A172 (cell line): ENCODE measurements at places on chromosomes 4 and X. TPM values are rescaled to one million over a fixed set of nuclear protein-coding genes. Genes with fewer than 3 reads are reported as not detected.

DNA sequence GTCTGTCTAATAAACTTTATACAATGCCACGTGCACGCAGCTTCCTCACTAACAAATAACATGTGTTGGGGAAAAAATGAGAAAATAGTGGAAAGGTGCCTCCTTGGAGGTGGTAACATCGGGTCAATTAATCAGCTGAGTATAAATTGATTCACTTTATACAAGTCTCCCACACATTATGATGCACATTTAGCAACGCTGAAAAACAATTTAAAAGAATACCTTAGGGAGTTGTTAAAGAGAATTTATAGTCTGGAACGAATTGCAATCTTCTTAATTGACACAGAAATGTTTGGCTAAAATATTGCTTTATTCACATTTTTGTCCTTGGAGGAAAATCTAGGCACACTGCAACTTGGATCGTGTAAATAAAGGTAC is 84.2 kb downstream of the HPRT1 start:
- DNase-seq, result no peak

The KLHL4 gene
- 1.8 and 3.3 TPM in 2 replicates for total RNA-seq

- no peak for DNase-seq
Measured at GRCh38 chrX:115894087-115894486, 276.5 kb upstream of the AGTR2 start.

DNA sequence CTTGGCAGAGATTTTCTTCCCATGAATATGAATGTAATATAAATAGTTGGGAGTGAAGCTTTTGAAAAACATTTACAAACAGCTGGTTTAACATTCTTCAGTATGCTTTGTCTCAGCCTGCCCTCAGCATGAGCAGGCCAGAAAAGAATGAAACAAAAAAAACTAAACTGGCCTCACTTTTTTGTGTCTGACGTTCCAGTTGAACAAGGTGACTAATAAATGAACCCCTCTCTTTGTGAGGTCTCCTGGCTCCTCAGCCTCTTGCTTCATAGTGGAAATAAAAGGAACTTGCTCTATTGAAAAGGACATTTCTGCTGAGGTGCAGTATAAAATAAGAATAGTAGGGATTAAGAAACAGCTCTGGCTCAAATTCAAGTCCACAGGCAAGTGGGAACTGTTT is 9.4 kb downstream of the CHST7 start:
- peak; percentile 40 for DNase-seq

DNA sequence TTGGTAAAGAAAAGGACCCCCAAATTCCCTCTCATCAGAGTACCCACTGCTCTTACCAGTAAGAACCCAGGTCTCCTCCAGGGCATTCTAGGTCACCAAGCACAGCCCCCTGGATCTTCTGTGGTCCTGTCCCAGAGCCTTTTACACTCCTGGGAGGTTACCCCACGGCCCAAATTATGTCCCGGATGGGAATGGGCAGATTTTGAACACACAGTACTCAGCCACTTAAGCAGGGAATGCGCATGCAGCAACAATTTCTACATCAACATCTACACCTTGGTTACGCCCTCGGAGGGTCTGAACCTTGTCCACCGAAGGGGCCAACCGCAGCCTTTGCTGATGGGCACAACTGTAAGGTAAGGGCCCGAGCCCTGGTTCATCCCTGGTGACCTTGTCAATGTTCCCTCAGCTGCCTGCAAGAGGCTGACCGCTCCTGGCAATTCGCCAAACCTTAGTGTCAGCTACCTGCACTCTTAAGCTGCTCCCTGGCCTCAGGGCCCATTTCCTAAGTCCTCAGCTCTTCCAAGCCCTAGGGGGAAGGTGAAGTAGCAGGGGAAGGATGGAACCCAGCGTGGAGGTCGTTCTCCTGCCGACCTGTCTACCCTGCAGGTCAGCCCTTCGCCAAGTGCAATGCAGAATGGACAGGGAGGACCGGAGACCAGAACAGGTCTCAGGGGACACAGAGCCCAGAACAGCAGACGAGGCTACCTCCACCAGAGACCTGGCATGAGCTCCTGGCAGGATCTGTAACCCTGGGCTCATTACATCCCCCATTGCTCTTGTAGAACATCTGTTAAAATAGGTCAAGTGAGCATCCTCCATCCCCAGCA is 5.9 kb downstream of the TIMP1 start:
- DNase-seq, result no peak

The DSPP gene
- not detected in 2 replicates for total RNA-seq

GRCh38 chrX:34631479-34632220 is 25.4 kb downstream of the TMEM47 start:
- DNase-seq, result no peak

DNA sequence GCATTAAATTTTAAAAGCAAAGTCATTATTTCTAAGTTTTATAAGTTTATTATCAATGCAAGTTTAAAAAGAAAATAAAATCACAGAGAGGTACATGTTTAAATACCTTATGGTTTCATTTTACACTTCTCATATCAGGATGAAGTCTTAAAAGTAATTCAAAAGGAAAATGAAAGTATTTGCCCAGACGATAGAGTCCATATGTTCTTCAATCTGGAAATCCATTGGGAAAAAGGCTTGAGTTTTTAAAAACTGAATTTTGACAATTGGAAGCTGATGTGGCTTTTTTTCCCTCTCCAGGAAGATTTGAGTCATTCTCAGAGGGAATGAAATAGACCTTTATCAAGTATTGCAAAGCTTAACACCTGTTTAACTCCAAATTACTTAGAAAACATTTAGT is 37.1 kb downstream of the MAB21L2 start:
- no peak for DNase-seq

The SSX4 gene
- not detected in 2 replicates for total RNA-seq

The MAGEC1 gene
- total RNA-seq, result not detected in 2 replicates

GRCh38 chr4:147367891-147368290 is 113.0 kb upstream of the EDNRA start:
- DNase-seq, result no peak

- DNase-seq, result no peak
Measured at GRCh38 chr4:24103434-24104157, 213.7 kb upstream of the PPARGC1A start.

GRCh38 chr4:155959417-155959816 is 5.8 kb upstream of the CTSO start:
- DNase-seq, result no peak

GRCh38 chrX:130771230-130771629 is 131.8 kb downstream of the ENOX2 start:
- DNase-seq, result peak; percentile 4

DNA sequence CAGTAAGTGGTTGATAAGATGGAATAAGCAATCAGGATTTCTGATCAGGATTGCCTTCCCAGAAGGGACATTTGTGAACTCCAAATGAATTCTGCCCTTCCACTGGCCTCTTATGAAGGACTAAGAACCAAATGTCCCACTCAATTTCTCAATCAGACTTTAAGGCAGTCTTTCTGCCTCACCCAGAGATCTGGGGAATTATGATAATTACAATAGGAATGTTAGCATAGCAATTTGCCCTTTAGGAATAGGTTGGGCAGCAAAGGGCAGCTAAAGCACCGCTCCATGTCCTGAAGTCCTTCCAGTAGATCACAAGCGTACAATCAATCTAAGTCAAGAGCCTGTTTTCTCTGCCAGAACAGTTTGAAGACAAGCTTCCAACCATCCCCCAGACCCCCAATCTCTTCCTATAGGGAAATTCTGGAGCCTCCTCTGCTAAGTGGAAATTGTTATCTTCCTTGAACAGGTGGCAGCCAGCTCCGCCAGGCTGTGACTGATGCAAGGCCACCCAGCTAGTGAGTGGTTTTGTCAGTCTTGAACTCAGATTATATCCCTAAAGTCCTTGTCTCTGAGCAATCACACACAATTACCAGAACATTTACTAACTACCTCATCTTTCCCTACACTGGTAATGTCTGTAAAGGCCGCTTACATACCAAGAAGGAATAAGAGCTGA is 18.6 kb downstream of the NKX3-2 start:
- no peak for DNase-seq

- DNase-seq, result no peak
Measured at GRCh38 chr4:42673082-42673425, 16.1 kb upstream of the ATP8A1 start.

DNA sequence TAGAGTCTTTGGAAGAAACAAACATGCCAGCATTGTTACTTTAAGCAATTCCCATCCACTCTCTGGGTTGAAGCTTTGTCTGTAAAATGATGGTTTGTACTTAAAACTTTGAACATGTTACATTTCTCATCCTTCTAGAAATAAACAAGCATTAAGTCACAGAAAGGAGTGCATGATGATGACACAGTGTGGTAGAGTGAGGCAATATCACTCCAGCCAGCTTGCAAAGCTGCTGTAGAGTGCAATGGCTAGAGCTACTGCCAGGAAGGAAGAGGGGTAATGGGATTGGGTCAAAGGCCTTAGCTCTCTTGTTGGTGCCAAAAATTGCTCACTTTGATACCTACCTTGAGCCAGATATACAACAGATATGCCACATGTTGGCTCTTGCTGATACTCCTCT is 12.3 kb upstream of the ENOX2 start:
- DNase-seq, result no peak

The CT45A3 gene
- not detected in 2 replicates for total RNA-seq

GRCh38 chr4:125517831-125518230 is 203.1 kb downstream of the FAT4 start:
- DNase-seq, result no peak

GRCh38 chr4:48396043-48396442 is 54.7 kb downstream of the SLAIN2 start:
- DNase-seq, result no peak

DNA sequence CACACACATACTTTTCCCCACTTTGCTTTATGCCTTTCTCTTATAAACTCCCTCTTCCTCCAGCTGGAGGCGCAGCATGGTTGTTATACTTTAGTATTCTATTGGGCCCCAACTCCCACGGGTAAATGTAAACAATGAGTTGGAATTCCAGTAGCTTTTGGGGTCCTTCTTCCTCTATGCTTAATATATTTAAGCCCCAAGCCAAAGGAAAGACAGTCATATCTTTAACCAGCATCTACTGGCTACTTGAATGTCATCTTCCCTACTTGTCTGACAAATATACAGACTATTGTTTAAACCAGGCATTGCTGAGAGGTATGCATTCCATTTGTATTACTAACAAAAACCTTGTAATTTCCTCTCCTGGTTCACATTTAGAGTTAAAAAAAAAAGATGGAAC is 72.9 kb downstream of the WDR19 start:
- DNase-seq, result peak; percentile 78

DNA sequence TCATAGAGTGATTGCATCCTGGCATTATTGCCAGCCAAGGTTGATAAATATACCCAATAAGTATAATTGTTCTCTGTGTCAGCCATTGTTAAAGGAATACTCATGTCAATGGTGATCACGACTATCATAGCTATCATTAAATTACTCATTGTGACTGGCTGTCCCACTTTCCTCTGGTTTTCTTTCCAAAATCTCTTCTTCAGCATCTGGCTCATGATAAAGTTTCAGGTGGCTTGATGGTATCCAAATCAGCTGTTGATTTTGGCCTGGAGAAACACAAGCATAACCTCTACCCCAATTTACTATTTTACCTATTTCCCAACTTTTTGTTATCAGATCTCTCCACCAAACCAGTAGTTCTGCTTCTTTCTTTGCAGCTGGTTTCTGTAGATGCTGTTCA is 67.1 kb upstream of the SPIN2A start:
- DNase-seq, result no peak
